ENCODE measurements at places on chromosomes 13 and 19.

GRCh38 chr19:16327911-16328823, 3.5 kb downstream of the KLF2 start:
- DNase-seq = no peak

DNA sequence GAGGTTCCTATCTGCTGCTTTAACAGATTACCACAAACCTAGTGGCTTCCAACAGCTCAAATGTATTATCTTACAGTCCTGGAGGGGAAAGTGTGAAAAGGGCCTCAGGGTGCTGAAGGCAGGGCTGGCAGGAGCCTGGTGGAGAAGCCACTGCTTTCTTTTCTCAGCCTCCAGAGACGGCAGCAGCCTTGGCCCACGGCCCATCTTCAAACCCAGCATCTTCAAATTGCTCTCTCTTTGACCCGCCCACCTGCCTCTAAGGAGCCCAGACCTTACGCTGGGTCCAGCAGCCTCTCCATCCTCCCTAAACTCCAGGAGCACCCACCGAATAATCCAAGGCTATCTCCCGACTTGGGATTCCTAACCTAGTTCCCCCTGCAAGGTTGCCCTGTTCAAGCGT, 35.6 kb downstream of the C13orf46 start:
- DNase-seq = no peak

- no peak for DNase-seq
These were observed 13.1 kb upstream of the PDE4C start for GRCh38 chr19:18239303-18239702.

- no peak for DNase-seq
These were observed 158.4 kb downstream of the RNF17 start for GRCh38 chr13:24922387-24922744.

DNA sequence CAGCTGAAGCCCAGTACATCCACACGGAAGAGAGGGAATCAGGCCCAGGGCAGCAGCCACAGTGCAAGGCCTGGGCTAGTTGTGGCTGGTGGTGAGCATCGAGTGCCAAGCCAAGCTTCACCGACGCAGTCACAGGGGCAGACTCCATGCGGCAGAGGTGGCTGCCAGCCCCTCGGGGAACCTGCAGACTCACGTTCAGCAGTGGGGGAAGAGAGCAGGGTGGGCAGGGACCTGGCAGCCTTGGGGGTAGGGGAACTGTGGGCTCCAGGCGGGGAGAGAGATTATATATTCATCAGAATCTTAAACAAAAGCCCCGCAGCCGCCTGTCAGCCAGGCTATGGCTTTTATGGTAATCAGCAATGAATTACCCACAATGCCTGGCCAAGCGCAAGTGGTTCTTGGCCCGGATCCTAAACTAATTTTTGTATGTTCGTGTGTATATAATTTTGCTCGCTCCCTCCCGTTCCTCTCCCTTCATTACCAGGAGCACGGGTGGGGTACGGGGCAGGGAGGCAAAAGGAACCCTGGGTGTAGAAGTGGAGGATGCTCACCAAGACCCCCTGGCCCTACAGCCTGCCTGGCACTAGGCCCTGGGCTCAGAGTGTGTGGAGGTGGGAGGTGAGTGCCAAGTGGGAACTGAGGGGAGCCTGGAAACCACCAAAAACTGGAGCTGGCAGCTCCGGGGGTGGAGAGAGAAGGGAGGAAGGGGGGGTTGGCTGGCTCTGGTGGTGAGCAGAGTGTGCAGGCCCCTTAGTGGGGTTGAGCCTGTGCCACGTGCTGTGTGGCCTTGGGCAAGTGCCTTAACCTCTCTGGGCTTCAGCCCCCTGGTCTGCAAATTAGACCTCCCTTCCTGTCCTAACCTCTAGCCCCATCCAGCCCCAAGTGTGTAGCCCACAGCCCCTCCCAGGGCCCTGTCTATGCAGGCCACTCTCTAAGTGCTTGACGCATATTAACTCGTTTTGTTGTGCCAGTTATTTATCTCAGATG, 31.9 kb downstream of the PTPRS start:
- DNase-seq = no peak

- no peak for DNase-seq
These were observed 42.2 kb upstream of the KCTD4 start for GRCh38 chr13:45243077-45243476.

Measured in AG09309 (cell line).